H1 (cell line): ENCODE measurements at places on chromosomes 11 and 22. TPM values are rescaled to one million over a fixed set of nuclear protein-coding genes. Genes with fewer than 3 reads are reported as not detected.

DNA sequence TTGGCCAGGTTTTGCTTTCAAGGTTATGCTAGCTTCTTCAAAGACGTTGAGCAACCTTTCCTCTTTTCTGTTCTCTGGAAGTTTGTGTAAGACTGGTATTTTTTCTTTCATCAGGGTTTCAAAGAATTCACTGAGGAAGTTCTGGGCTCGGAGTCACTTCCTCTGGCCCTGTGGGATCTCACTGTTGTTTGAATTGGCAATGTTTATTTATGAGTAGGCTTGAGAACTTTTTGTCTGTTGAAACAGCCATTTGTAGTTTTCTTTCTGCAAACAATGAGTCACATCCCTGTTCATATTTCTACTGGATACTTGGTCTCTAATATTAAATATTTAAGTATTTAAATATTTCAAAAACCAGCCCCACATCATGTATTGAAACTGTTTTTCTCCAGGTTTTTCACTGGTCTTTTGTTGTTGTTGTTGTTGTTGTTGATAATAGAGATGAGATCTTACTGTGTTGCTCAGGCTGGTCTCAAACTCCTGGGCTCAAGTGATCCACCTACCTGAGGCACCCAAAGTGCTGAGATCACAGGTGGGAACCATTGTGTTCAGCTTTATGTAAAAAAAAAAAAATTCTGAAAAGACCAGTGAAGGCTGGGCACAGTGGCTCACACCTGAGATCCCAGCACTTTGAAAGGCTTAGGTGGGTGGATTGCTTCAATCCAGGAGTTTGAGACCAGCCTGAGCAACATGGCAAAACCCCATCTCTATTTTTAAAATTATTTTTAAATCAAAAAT lies 26.9 kb downstream of the SUSD2 start:
- no peak for DNase-seq

DNA sequence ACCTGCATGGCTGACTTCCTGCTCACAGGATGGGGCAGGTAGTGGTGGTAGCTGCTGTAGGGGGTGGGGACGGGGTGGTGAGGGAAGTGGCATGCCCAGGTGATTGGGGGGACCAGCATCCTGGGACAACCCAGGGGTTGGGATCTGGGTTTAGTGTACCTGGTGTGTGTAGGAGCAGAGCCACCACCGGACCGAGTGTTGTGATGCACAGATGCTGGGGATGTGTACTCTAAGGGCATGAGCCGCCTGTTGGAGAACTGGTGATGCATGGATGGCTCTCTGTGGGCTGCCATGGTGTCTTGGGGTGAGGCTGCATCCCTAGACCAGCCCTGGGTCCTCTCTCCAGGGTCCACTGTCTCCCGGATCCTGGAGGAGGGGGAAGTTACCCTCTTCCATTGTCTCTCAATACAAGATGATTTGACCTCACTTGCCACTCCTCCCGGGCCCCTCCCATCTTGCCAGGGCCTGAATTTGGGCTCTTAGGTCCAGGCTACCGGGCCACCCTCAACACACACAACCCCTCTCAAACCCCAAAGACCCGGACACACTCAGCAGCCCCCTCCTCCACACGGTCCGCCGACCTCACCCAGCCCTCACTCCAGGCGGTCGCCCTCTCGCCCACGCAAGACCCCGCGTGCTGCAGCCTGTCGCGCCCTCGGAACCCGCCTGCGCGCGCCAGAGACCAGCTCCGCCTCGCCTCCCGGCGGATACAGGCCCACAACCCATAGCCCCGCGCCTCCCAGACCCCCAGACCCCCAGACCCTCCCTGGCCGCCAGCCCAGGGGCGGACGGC lies 619 bp downstream of the LRRC75B start:
- DNase-seq = no peak

DNA sequence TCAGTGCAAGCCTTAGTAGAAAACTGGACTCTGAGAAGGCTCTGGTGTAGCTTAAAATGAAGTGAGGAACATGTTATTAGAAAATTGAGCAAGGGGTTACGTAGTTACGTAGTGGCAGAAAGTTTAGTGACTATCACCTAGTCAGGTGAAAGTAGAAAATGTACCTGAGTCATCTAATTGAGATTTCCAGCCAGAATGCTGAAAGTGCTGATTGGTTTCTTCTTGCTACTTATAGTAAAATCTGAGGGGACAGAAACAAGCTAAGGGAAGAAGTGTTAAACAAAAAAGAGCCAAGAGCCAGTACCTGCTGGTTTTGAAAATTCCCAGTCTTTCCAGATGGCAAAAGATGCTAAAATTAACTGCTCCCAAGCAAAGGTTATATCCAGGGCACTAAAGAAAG lies 29.4 kb downstream of the ZNF280B start:
- DNase-seq = no peak

DNA sequence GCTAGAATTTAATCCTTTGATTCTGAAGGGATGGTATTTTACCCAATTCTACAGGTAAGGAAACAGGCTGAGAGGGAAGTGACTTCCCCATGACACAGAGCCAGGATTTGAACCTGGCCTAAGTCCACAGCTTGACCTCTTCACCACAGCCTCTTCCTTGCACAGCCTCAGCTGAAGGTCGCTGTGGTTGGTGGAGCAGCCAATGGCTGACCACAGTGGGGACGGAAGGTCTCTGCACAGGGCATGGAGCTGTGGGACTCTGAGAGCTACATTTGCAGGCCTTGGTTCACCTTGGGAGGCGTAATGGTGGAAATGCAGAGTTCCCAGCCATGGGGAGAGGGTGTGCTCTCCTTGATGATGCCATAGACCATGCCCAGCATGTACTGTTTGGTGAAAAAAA lies 295.0 kb downstream of the DDX10 start:
- DNase-seq = no peak

DNA sequence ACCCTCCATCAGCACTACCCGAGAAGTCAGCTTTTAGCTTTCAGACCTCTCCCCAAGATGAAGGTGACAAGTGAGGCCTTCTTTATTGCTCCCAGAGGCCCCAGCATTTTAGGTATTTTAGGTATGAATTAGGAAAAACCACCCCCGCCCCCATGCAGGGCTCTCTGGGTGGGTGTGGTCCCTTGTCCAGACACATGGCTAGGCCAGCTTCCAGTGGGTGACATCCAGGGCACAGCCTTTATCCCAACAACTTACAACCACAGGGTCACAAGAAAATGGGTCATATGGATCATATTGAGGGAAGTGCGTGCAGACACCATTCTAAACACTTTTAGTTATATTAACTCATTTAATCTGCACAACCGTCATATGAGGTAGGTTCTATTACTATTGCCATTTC lies 42.1 kb downstream of the RIBC2 start:
- DNase-seq = no peak

CCDC83 gene
- total RNA-seq = not detected in 2 replicates

DNA sequence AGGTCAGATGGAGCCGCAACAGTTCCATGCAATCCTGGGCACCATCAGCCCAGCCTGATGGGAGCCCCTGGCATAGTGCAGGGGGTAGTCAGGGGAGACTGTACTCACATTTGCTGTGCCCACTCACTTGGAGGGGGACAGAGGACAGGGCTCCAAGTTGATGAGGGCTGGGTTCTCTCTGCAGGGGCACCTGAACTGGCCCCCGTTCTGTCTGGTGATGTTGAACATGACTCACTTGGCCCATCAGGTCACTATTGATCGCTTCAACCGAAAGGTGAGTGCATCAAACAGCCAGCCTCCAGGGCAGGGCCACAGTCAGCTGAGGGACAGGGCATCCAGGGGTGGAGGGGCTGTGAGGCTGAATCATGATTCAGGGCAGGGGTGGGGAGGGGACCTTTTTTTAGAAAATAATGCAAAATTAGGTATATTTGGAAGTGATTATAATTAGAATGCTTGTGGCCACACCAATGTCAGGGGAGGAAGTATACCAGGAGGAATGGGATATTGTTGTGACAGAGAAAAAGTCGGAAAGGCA lies 66.4 kb downstream of the OTOG start:
- no peak for DNase-seq

- DNase-seq = no peak
These were observed 3.0 kb upstream of the SSH3 start for GRCh38 chr11:67300256-67300755.

GRCh38 chr11:15107730-15108515 lies 6.8 kb upstream of the INSC start:
- DNase-seq = no peak

INS gene
- not detected in 2 replicates for total RNA-seq

GRCh38 chr11:86938900-86939880 lies 16.0 kb downstream of the FZD4 start:
- DNase-seq = no peak

SLC16A8 gene
- total RNA-seq = not detected in 2 replicates

- no peak for DNase-seq
These were observed 28.9 kb downstream of the RAB39A start for GRCh38 chr11:107957109-107957588.

- DNase-seq = no peak
These were observed 90.1 kb downstream of the ETS1 start for GRCh38 chr11:128497061-128497775.

DNA sequence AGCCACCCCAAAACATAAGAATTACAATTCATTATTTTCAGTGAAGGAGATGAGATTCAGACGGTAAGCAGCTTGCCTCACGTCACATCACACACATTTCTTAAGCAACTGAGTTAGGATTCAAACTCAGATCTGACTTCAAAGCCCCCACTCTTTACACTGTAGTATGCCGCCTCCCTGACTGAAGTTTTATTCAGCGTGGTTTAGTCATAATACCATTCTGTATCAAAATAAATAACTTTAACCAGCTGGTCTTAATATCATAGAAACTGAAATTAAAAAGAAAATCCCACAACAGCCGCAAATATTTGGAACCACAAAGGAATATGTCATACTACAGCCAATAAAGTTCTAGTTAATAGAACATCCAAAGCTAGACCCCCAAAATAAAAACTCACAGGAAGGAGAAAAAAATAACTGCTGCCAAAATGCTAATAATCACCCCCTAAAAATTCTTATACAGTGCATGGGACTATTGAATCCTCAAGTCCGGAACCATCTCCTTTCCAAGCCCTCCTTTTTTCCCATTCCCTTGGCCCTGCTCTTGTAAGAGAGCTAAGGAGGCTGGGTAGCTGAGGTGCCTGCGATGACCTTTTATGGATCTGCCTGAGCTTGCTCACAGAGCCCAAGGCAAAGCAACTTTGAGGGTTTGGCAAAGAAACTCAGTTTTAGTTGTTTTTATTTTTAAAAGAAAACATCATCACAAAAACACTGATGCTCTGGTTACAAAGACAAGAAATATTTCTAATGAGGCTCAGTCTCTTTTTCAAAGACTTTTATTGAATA lies 334.5 kb downstream of the TTC28 start:
- no peak for DNase-seq

- DNase-seq = no peak
These were observed 399.1 kb upstream of the DDI1 start for GRCh38 chr11:103637295-103637694.

DNA sequence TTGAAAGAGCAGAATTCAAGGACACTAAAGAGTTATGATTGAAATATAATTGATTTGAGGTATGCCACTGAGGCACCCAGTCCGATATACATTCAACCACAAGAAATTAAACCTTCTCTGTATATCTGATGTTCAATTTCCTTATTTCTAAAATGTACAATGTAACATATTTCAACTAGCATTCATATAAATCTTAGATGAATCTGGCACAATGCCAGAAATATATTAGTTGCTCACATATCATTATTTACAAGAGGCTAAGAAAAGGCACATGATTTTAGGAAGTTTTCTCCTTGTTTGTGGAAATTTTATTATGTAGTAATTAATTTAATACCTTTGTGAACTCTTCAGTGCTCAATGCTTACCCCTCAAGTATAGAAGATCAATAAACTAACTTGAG lies 532.3 kb downstream of the KCNA4 start:
- no peak for DNase-seq

OR4D9 gene
- not detected in 2 replicates for total RNA-seq

- DNase-seq = no peak
These were observed 76.4 kb downstream of the PRSS23 start for GRCh38 chr11:86876716-86877234.

DNA sequence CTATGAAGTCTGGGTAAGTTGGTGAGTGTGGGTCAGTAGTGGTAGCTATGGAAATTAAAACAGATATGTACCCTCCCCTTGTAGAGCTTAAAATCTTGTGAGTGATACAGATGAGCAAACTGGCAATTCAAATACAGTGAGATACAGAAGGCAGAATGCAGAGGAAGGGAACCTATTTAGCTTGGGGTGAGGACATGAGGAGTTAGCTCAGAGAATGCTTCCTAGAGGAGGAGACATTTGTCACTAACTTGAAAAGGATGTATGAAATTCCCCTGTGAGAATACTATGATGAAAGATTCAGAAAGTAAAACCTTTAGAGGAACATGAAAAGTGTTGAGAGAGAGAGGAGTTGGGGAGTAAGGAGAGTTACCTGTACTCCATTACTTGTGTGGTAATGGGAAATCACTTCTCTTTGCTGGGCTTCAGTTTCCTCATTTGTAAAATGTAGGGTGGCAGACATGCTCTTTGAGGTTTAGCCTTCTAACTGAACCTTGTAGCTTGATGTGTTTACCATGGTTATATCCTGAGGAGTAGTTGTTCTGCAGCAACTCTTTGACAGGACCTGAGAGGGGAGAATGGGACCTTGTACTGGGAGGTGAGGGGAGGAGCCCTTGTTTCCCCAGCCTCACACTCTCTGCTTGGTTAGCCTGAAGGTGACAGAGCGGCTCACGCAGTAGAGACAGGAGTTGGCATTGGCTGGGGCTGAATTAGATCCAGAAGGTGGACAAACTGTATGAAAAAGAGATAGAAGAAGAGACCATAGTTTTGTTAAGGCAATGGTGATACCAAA lies 17.9 kb downstream of the SWAP70 start:
- no peak for DNase-seq

GRCh38 chr11:61345170-61345610 lies 12.2 kb downstream of the TKFC start:
- DNase-seq = no peak

- DNase-seq = no peak
These were observed 346.4 kb upstream of the ARHGAP42 start for GRCh38 chr11:100340466-100341319.

SLC43A1 gene
- 30.1 and 34.5 TPM in 2 replicates for total RNA-seq

TENM4 gene
- total RNA-seq = 7.2 and 8.8 TPM in 2 replicates

DNA sequence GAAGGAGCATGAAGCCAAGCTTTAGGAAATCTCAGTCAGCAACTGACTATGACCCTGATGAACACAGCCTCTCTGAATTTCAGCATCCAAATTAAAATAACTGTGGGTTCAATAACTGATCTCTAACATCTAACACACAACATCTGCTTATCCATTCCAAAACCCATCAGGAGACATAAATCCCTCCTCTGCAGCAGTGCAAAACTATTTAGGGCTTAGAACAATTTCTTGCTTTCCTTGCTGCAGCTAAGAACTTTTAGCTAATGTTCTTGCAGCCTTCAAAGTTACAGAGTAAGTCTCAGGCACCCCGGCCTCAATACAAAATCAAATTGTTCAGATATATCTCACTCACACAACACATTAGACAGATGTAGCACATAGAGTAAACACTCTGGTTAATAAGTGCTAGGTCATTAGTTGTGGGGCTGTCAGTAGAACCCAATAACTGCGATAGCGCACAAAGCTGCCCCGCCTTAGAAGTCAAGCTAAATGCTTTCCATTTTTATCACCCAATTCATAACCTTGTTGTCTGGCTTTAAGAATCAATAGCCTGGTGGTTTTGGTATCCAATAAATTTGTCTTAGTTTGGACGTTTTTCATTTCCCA lies 139.6 kb downstream of the LARGE1 start:
- DNase-seq = no peak
